Activated T-helper 1 cell treated with anti-CD3 and anti-CD28 coated beads, Interleukin-2, amount 50 U/mL, for 16 hours (primary cell): ENCODE measurements at places on chromosomes 5 and 9.

DNA sequence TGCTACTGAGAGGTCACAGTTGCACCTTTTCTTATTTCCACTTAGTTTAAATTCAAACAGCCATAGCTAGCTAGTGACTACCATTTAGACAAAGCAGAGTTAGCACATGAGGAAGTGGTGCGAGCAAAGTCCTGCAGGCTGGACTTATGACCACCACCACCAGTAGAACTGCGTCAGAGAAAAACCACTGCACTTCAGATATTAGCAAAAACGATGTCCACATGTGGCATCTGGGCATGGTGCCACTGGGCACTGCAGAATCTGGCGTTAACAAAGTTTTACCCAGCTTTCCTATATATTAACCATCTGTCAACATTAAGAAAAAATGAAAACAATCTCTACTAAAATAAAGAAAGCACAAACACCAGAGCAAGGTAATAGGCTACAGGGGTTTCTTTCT is 80.1 kb downstream of the SPTLC1 start:
- no peak for DNase-seq

GRCh38 chr5:98175474-98175873 is 598.0 kb upstream of the RGMB start:
- DNase-seq = no peak

DNA sequence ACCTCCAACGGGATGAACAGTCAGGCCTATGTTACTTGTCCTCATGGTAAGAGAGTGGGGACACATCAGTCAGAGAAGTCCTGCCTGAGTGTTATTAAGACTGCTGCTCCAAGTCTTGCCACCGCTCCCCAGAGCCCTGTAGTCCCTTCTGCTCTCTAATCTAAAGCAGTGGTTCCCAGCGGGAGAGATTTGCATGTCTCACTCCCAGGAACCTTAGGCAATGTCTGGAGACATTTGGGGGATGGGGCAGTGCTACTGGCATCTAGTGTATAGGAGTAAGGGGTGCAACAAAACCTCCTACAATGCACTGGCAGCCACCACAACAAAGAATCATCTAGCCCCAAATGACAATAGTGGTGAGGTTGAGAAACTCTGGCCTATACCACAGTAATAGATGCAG is 2.6 kb upstream of the SVEP1 start:
- no peak for DNase-seq

- no peak for DNase-seq
Measured at GRCh38 chr5:132003982-132004381, 7.5 kb downstream of the ACSL6 start.

DNA sequence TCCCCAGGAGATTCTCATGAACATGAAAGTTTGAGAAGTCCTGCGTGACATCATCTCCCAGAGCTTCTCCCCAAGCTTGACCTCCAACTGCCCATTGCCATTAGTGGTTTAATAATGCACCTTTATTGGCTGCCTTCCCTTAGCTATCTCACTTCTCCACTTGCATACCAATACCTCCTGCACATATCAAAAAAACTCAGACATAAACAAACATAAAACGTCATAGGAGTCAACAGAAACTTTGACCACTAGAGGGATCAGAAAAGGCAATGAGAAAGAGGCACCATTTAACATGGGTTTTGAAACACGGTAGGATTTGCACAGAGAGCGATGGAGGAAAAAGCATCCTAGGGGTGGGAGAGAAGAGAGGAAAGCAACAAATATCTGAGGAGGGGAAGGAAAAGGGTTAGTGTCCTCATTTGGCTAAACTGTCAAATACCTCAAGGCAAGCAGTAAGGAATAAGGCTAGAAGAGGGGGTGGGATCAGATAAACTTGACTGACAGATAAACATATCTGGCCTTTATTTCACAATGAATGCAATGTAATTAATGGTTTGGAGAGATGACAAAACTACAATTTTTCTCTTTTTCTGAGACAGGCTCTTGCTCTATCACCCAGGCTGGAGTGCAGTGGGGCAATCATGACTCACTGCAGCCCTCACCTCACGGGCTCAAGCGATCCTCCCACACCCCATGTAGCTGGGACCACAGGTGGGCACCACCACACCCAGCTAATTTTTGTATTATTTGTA is 27.0 kb downstream of the GNAQ start:
- DNase-seq = no peak
